ENCODE measurements at places on chromosomes 2 and 18.

GRCh38 chr2:86372641-86373502 is 35.4 kb upstream of the REEP1 start:
- DNase-seq, result no peak

GRCh38 chr2:149330127-149331022 is at the start of gene LYPD6:
Gene LYPD6 (plus strand): TSS chr2:149330587. CDS start chr2:149437709, 107,122 bp downstream.
- DNase-seq, result peak; percentile 89

DNA sequence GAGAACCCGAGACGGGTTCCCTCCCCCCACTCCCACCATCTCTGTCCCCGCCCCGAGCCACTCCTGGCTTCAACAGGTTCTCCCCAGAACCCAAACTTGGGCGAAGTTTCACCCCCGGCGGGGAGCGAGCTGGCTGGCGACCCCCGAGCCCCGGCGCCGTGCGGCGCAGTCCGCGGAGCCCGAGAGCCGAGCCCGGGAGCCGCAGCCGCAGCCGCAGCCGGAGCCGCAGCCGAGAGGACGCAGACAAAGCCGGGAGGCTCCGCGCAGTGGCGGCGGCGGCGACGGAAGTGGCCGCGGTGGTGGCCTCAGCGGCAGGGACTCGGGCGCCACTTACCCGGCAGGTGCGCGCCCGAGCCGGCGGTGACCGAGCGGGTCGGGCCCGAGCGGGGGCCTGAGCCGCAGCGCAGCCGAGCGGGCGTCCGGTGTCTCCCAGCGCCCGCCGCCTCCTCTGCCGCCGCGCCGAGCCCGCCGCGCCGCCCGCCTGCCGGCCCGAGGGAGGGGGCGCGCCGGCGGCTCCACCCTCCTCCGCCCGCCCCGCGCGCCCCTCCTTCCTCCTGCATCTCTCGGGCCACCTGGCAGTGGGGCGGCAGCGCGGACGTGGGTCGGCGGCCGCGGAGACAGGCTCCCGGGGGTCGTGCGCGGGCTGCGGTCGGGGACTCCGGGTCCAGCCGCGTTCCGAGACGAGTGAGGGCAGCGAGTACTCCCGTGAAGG is at the start of gene ECEL1:
Gene ECEL1 (minus strand): TSS at position 450 of the 712 bp plus-strand sequence. CDS start 1,181 bp downstream, outside the sequence.
- no peak for DNase-seq

DNA sequence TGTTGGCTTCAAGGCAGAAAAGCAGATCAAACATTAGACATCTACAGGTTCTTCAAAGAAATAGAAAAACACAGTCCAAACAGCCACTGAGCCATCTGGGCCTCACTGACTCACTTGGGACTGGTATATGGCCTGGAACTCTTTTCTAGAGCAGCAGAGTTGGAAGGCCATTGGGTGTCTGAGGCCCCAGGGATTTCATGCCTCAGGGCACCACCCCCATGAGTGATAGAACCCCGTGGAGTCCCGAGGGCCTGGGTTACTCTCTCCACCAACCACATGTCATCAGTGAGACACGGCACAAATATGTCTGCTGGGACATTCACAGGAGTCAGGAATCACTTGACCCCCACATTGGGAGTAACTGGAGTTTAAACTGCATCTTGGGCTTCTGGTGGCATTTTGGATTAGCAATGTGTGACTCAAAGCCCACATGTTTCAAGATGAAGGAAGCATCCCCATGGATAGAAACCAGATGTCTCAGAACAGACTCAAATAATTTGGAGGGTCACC is 44.0 kb downstream of the CAPN13 start:
- DNase-seq, result no peak

GRCh38 chr2:18932853-18933252 is 343.5 kb upstream of the NT5C1B start:
- DNase-seq, result no peak

All from lung (tissue), 17 donors.